Stimulated activated CD4-positive, alpha-beta T cell treated with anti-CD3 and anti-CD28 coated beads, Interleukin-15, amount 100 ng/mL, for 1 hour (primary cell): ENCODE measurements at places on chromosomes 3 and 15.

- no peak for DNase-seq
These were observed 38.3 kb downstream of the MYH15 start for GRCh38 chr3:108472001-108472591.

GRCh38 chr15:99104788-99105513 lies at the start of gene SYNM:
Gene SYNM, plus strand, starts transcription at chr15:99105080. Its CDS starts 120 bp downstream, at chr15:99105200.
- no peak for DNase-seq

- DNase-seq: no peak
These were observed 96.8 kb upstream of the ROBO2 start for GRCh38 chr3:76943058-76943457.

- peak; percentile 38 for DNase-seq
These were observed 62.5 kb upstream of the SKOR1 start for GRCh38 chr15:67762610-67763368.

- no peak for DNase-seq
These were observed 171.3 kb downstream of the ATP10A start for GRCh38 chr15:25691544-25692430.

- DNase-seq: no peak
These were observed 18.4 kb downstream of the KLF15 start for GRCh38 chr3:126338790-126339288.

DNA sequence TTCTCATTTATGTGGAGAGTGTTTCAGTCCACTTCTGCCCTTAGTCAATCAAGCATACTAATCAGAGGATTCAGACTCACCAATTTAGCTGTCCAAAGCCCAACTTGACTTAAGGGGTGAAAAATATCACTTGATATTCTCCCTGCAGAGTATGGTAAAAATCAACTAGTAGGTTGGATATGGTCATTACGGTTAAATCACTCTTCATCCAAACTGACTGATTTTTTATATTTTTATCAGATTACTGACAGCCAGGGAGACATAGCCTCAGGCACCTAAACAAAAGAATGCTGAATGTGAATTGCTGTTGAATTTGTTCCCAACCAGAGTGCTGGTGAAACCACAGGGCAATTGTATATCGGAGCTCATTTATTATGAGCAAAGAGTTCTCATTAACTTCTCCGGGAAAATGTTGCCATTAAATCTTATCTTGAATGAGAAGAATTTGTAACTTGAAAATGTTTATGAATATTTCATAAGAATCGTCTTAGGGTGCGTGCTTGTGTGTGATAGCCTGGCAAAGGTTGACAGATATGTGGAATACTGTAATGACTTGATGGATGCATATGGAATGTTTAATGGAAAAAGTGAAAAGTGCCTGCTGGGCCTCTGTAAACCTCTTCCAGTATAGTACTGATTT lies 411.2 kb downstream of the NAALADL2 start:
- DNase-seq: no peak

DNA sequence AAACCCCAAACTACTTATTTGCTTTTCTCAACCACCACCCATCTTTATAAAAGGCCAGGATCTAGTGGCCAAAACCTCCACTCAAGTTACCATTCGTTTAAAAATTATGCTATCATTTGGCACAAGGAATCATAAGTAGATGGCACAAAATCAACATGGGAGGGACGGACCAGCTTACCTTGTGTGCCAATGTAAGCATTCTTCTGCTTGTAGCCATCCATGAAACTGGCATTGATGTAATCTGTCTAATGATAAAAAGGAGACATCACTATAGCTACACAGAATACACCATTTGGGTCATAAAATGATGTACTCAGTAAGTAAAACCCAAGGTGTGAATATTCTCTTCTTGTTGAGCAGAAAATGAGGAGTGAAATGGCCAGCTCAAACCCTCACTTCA lies 28.2 kb upstream of the SIN3A start:
- DNase-seq: no peak

GRCh38 chr15:33888176-33888575 lies 80.1 kb upstream of the CHRM5 start:
- no peak for DNase-seq

- DNase-seq: no peak
These were observed 12.8 kb downstream of the RTP1 start for GRCh38 chr3:187210091-187210490.

DNA sequence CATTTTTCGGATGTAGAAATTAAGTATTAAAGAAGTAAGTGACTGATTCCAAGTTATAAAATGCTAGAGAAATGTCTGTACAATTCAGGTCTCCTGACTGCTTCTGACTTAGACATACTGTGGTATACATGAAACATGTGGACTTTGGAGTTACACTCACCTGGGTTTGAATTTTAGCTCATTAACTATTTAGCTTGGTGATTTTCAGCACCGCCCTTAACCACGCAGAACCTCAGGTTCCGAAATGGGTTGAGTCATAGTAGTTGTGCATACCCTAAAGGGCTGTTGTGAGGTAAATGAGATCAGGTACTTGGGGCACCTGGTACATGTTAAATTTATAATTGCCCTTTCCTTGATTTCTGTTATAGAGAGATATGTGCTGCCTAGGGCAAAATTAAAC lies 32.9 kb upstream of the UTS2B start:
- DNase-seq: no peak

DNA sequence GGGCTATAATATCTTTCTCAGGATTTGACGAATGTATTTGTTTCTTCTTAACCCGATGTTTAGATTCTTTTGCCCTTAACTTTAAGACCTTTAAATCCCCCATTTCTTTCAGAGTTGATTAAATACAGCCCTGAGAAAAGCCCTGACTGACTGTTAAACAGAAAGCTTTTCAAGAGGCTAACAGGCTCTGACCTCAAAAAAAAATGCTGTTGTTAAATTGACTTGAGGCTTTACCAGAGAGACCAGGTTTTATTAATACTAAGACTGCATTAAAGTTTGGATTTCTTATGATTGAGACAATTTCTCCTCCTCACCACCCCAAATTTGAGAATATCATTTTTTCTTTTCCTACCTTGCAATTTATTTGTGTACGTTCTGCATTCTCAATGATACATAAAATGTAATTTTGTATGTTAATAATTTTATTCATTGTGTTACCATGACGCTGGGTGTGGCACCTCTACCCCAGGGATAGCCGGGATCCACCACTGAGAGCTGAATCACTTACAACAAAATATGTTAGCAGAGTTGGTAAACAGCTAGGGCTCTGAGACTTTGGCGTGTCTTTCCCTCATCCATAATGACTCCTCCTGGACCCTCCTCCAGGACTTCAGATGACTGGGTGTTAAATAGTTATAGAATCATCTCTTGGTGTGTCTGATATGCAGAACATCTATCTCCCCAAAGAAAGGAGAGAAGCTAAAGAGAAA lies 753.5 kb downstream of the NAALADL2 start:
- no peak for DNase-seq
